Activated CD4-positive, CD25-positive, alpha-beta regulatory T cell (primary cell): ENCODE measurements at places on chromosomes 7 and 10.

DNA sequence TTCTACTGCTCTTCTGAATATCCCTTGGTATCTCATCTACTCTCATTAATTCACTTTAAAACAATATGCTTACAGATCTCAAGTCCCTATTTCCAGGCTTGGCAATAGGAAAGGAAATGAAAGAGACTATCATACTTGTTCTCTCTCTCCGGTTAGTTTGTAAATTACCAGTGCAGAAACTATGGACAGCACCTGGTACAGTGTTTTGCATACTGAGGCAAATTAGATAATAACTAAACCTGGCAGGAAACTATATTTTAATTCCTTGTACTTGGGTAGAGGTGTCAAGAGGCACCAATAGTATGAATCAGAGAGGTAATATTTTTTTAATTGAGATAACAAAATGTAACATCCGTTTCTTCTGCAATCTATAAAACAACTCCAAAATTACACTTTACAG, 97.7 kb upstream of the TMEM196 start:
- DNase-seq: no peak

DNA sequence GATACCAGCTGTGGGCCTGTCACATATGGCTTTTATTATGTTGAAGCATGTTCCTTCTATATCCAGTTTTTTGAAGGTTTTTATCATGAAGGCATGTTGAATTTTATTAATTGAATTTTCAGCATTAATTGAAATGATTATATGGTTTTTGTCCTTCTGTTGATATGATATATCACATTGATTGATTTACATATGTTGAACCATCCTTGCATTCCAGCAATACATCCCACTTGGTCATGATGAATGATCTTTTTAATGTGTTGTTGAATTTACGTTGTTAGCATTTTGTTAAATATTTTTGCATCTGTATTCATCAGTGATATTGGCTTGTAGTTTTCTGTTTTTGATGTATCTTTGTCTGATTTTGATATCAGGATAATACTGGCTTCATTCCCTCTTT, 21.2 kb downstream of the PRSS37 start:
- no peak for DNase-seq

GRCh38 chr7:37031571-37032257, 307.4 kb upstream of the AOAH start:
- no peak for DNase-seq

- peak; percentile 38 for DNase-seq
These were observed 31.9 kb downstream of the PIP4K2A start for GRCh38 chr10:22682237-22683139.

DNA sequence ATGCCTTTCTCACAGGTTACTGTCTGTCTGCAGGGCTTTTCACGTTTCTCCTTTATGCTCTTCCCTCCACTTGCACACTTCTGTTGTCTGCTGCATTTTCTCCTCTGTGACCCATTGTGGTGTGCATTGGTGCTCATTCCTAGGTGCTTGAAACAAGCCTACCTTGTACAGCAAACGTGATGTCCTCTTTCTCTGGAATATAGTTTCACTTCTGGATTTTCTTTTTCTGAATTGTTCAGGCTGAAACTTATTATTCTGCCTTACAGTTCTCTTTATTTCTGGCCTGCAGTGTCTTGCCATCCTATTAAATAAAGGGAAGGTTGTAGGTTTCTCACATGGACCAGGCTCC, 128.8 kb upstream of the SAMD8 start:
- DNase-seq: no peak

- no peak for DNase-seq
These were observed 24.6 kb downstream of the PYROXD2 start for GRCh38 chr10:98390406-98390805.
